ENCODE measurements at places on chromosomes 12 and 14.

DNA sequence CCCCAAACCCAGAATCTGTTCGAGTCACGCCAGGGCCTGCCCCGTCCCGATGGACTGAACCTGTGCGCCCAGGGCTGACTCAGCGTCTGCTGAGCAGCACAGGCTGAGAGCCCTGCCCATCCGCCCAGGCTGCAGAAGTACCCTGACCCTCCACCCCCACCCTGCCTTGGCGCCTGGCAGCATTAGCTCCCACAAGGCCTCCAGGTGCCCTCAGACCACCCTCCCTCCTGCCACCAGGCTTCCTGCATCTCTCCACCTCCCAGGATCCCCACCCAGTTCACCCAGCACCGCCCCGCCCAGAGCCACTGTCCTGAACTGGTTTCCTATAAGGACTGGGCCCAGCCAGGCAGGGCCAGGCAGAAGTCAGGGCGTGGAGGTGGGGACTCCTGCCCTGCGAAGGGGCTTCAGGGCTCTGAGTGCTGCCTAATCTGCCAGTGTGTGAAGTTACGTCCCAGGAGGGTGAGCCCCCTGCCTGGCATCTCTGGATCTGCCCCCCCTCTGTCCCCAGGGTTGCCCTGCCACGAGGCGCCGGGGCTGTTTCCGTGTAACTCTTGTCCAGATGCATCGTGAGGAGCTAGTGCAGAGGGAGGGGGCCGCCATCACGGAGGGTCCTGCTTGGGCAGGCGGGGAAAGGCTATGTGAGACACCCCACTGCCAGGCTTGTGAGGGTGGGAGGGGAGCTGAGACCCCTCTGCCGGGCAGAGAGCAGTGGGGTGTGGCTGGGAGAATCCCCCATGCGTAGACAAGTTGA, 9.1 kb downstream of the ADSS1 start:
- no peak for DNase-seq

DNA sequence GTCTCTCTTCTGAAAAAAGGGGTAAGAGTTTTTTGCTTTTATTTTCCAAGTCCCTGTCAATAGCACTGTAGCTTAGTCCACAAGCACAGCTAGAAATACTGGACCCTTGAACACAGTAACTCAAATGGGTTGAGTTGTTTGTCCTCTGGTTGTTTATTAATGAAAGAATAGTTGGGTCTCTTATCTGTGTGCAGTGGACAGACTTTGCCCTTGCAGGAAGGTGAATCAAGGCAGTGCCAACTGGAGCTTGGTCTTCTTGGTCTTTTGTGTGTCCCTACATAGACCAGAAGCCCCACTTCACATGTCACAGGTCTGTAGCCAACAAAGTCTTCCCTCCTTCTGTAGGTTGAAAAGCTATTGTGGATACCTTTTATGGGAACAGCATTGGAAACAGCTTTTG, 322.0 kb downstream of the AACS start:
- no peak for DNase-seq

DNA sequence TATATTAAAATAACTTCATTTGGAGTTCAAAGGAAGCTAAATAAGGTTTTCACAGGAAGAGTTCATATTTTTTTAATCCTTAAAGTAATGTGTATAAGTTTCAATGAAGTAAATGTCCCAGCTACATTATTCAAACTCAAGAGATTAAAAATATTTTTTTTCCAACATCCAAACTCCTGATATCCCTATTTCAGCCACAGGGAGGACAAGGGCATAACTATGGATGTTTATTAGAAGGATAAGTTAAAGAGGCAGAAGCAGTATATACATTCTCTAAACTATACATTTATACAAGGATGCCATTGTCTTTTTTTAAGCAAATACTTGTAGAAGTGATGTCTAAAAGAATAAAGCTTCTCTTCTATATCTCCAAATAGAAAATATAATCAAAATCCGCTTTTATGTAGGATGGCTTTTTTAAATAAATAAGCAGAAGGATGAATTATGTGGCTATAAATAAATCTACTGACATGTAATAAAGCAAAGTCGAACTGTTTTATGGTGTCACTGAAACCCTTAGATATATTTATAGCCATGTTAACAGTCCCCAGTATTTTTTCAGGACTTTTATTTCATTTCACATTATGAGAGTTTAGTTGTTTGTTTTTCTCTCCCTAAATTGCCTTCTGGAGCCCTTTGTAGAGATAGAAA, 936.5 kb downstream of the DIO2 start:
- DNase-seq = no peak

DNA sequence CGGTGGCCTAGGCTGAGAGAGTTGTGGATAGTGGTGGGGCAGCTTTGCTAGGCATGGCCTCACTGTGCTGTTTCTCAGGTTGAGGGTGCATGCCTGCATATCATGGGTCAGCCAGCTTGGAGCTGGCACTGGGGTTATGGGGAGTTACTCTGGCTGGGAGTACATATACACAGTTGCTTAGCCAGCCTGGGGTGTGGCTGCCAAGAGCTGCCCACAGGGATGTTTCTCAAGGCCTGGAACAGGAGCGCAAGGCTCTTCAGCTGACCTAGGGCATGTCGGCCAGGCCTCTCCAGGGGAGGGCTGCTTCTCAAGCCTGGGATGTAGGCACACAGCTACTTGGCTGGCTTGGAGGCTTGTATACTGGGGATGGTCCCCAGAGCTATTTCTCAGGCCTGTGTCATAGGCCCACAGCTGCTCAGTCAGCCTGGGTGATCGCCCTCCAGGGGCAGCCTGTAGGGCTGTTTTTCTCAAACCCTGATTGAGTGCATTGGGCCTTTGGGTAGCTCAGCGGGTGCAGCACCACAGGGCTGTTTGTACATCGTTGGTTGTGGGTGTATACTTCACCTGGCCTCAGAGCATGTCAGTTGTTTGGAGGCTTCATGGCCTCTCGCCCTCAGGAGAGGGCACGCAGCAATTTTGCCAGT, 114.9 kb downstream of the METTL25 start:
- DNase-seq = no peak

DNA sequence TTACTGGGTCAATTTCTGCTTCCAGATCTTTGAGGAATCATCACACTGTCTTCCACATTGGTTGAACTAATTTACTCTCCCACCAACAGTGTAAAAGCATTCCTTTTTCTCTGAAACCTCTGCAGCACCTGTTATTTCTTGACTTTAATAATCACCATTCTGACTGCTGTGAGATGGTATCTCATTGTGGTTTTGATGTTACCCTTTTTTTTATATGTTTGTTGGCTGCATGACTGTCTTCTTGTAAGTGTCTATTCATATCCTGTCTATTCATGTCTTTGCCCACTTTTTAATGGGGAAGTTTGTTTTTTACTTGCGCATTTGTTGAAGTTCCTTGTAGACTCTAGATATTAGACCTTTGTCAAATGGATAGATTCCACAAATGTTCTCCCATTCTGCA, 324.9 kb downstream of the NAV3 start:
- peak; percentile 4 for DNase-seq

GRCh38 chr14:103739793-103740501, 24.3 kb downstream of the ZFYVE21 start:
- DNase-seq = no peak

DNA sequence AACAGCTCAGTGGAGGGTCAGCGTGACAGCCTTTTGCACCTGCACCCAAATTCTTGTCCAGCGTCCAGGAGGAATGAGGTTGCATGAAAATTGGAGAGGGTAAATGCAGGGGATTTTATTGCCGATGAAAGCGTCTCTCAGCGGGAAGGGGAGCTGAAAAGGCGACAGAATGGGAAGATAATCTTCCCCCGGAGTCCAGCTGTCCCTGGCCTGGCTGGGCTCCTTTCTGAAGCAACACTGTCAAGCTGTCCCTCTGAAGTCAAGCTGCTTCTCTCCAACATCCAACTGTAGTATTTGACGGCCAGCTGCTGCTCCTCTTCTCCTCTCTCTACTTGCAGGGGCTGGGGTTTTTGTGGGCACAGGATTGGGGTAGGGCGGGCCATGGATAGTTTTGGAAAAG, 32.7 kb downstream of the NOPCHAP1 start:
- DNase-seq = no peak

- no peak for DNase-seq
Observed at GRCh38 chr14:61545726-61546455, 149.4 kb upstream of the HIF1A start.

DNA sequence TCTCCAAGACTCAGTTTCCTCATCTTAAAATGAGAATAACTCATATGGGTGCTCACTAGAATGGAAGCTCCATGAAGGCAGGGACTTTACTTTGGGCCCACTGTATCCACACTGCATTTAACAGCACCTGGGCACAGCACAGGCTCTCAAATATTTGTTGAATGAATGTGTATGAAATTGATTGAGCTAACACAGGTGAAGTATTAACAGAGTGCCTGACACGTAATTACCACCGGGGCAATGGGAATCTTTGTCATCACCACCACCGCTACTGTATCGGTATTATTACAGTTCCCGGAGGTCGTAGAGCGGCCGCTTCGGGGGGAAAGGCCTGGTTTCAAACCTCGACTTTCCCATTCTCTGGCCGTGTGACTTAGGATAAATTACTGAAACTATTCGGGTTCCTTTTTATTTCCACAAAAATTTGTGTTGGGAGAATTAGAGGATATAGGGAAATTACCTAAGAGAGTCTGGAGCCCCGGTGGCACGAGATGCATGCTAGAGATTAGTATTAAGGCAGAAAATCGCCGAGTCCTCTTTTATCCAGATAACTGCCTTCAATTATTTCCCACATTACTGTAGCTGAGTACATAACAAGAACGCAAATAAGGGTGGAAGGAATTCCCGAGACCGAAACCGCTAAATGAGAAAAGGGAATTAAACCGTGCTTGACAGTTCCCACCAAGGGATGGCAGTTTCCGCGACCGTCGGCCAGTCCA, 1.0 kb upstream of the RIC8B start:
- DNase-seq = no peak

- DNase-seq = no peak
Observed at GRCh38 chr12:107619831-107620230, 65.8 kb upstream of the PWP1 start.

All from EH (cell line).